ENCODE measurements at places on chromosomes 1 and 21.

- DNase-seq = peak; percentile 45
Measured at GRCh38 chr1:35350872-35351271, 82.4 kb downstream of the ZMYM4 start.

DNA sequence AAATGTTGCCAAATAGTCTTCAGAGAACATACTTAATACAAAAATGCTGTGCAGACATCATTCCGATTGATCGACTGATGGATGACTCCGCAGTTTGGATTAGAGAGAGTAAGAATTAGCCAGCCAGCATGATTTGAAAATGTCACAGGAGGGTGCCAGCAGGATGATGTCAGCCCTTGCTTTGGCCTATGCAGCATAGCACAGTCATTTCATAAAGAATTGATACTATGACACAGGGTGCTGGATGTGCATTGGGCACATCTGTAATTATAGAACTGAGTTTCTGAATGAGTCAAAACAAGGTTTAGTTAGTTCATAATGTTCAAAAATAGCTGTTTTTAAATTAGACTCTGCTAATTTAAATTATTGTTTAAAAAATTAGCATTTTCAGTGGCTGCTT lies 21.6 kb upstream of the TRAF5 start:
- DNase-seq = peak; percentile 34

DNA sequence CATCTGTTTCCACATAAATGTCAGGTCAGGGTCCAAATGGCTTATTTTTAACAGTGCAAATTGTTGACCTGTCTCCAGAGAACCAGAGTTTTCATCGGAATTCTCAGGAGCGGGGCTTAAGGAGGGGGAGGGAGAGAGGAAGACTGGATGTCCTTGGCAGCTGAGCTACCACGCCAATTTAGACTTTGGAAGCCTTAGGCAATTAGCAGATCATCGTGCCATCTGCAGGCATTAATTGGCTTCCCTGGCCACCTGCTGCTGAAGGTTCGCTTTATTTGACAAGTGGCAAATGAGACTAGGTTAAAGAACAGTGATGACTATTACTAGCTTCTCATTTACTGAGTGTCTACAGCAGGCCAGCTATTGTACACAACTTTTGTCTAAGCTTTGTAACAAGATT lies 43.7 kb downstream of the HLX start:
- no peak for DNase-seq

DNA sequence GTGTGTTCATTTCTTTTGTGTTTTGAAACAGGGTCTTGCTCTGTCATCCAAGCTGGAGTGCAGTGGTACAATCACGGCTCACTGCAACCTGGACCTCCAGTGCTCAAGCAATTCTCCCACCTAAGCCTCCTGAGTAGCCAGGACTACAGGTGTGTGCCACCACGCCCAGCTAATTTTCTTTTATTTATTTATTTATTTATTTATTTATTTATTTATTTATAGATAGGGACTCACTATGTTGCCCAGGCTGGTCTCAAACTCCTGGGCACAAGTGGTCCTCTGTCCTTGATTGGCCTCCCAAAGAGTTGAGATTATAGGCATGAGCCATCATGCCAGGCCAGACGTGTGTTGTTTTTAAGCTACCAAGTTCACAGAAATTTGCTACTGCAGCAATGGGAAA lies 43.8 kb upstream of the TLR5 start:
- DNase-seq = no peak

GRCh38 chr1:67214420-67215174 lies 48.3 kb downstream of the IL23R start:
- peak; percentile 53 for DNase-seq

GRCh38 chr1:62301726-62302390 lies 17.4 kb downstream of the KANK4 start:
- DNase-seq = no peak

DNA sequence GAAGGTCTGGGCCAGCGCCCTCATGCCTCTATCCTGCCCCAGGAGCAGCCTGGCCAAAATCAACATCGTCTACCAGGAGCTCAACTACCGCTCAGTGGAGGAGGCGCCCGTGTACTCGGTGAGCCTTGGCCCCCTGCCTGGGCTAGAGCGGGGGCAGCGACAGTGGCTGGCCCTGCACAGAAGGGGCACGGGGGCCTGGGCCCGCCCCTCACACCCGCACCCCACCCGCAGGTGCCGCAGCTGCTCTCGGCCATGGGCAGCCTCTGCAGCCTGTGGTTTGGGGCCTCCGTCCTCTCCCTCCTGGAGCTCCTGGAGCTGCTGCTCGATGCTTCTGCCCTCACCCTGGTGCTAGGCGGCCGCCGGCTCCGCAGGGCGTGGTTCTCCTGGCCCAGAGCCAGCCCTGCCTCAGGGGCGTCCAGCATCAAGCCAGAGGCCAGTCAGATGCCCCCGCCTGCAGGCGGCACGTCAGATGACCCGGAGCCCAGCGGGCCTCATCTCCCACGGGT lies 10.8 kb downstream of the SCNN1D start:
- DNase-seq = peak; percentile 38

- no peak for DNase-seq
Measured at GRCh38 chr1:40646315-40646714, 19.2 kb downstream of the RIMS3 start.

GRCh38 chr1:8763888-8764287 lies 53.6 kb downstream of the RERE start:
- no peak for DNase-seq

GRCh38 chr1:204583909-204584632 lies 67.9 kb downstream of the MDM4 start:
- DNase-seq = peak; percentile 16

DNA sequence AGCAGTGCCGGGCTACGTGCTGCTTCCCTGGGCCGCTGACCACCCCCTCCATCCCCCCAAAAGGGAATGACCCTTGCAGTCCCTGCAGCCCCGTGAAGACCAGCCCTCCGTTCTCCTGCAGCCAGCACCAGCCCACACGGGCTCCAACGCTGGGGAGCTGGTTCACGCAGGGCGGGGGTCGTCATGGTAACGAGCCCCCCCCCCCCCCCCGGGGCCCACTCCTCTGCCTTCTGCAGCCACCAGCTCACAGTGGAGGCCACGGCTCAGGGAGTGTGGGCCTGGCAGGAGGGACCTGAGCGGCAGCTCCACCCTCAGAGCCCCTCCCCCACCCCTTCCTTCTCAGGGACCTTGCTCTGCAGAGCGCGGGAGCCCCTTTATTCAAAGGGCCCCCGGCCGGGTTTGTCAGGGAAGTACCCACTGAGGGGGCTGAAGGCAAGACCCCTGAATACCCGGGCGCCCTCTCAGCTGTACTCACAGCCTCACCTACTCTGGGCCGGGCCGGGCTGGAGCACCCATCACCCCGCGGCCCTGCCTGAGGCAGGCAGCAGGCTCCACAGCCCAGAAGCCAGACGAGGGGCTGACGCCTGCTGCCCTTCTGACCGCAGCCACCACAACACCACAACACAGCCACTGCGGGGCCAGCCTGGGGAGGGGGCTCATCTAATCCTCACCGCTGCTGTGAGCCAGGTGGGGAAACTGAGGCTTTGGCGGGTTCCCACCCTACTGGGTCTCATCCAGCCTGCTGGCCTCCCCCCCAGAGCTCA lies 12.6 kb downstream of the MEGF6 start:
- no peak for DNase-seq

DNA sequence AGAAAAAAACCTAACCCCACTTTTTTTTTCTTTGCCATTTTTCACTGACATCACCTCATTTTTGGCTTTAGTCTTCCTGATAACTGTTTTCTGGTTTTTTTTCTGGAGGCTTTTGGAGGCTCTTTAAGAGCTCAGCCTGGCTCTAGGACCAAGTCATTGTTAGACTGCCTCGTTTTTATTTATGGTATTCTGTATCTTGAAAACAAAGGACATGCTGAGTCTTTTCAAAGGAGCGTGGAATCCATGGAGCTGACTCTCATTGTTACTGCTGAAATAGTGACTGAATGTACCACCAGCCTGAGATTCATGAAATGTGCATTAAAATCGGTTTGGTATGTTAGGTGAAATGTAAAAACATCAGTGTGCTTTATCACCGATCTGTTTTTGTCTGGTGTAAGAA lies 28.0 kb downstream of the RASAL2 start:
- DNase-seq = peak; percentile 50

DNA sequence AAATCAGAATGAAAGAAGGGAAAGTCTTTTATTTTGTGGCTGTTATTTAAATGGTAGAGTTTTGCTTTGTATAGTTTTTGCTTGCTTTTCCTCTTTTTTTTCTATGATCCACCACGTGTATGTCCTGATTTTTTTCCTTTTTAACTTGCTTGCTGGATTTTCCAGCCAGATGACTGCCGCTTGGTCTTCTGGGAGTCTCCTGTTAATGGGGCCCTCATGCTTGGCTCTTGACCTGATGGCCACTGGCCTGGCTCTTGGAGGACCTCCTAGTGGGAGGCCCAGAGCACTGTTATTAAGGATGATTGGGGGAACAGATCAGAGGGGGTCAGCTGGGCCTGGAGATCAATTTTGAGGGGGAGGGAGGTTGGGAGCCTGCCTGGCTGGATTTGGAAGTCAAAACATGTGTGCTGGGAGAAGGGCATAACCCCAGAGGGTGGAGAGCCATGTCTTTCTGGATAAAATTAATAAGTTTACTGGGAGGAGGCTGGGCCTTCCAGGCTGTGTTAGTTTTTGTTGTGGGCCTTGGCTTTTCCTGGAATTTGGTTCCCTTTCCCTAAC lies 1.2 kb downstream of the FGGY start:
- DNase-seq = no peak

- peak; percentile 66 for DNase-seq
Measured at GRCh38 chr1:221268295-221268694, 389.1 kb downstream of the HLX start.

GRCh38 chr1:234925440-234926263 lies 203.0 kb downstream of the TOMM20 start:
- DNase-seq = peak; percentile 97

DNA sequence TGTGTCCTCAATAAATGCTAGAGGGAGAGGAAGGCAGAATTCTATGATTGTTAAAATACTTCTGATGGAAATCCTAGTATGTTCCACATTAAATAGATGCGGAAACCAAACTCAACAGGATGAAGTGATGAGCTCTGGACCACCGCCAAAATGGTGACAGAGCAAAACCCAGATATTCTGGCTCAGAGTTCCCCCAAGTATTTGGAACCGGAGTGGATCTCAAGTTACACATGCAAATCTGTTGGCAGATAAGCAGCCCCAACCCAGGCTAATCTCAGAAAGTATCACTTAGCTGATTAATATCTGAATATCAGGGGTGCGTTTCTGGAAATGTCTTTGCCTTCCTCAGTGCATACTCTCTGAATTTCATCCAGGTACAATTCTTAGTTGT lies 17.4 kb upstream of the GRHL3 start:
- DNase-seq = no peak

GRCh38 chr1:227486559-227486958 lies 76.8 kb upstream of the ZNF678 start:
- no peak for DNase-seq

DNA sequence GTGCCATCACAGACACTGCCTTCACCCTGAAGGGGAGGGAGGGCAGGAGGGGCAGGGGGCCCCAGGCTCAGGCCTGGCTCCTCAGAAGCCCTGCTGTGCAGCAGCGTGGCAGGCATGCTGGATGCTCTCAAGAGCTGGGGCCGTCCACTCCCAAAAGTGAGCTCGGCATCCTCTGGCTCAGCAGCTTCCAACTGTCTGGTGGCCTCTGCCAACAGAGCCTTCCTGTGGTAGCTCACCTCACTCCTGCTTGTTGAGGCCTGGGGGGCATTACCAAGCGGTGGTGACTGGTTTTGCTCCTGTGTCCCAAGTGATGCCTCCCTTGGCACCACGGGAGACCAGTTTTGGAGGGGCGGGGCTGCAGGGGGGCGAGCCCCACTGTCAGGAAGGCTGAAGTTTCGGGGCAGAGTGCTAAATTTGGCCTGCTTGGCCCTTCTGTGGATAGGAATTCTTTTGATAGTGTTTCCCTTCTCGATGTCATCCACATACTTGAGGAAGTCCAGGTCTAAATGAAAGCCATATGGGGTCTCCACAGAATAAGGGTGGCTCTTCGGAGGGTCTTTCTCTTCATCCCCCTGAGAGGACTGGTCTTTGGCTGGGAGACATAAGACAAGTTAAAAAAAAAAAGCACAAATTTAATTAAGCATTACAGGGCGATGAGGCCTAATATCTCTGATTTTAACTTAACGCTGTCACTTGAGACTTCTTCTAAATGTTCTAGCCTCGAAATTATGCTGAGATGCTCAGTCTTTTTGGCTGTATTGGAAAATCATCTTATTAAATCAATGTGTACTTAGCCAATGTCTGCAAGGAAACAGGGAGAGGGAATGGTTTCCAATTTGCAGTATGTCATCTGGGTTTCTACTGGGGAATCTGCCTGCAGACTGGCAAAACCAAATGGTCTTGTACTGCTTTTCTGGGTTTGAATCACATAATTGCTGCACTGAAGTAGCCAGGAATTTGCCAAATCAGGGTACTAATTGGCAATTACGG lies 44.4 kb downstream of the KANK4 start:
- DNase-seq = no peak

DNA sequence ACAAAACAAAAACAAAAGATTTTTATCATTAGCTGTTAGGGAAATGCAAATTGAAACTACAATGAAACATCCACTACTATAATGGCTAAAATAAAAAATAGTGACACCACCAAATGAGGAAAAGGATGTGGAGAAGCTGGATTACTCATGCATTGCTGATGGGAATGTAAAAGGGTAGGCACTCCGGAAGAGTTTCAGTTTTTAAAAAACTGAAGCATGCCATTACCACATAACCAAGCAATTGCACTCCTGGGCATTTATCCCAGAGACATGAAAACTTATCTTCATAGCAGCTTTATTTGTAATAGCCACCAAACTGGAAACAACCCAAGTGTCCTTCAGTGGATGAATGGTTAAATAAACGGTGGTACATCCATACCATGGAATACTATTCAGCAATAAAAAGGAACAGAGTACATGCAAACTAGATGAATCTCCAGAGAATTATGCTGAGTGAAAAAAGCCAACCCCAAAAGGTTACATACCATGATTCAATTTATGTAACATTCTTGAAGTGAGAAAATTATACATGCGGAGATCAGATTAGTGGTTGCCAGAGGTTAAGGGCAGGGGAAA lies 14.5 kb upstream of the CFAP298 start:
- peak; percentile 29 for DNase-seq

- DNase-seq = no peak
Measured at GRCh38 chr1:206786212-206786886, 14.1 kb upstream of the IL10 start.

- DNase-seq = no peak
Measured at GRCh38 chr1:42189931-42190853, 25.6 kb upstream of the GUCA2A start.

DNA sequence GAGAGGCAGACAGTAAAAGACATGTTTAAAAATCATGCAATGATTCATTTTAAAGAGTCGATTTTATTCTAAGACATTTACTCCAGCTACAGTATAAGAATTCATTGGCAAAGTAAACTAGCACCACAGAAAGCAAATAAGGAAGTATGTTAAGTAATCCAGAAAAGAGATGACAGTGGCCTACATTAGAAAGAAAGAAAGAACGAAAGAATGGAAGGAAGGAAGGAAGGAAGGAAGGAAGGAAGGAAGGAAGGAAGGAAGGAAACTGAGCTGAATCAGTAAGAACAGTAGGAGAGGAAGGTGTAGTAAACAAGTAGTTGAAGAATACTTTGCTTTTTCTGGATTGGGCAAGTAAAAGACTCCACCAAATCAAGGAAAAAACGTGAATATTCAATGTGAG lies 62.2 kb downstream of the ZZZ3 start:
- no peak for DNase-seq

GRCh38 chr1:236282719-236283118 lies 961 bp upstream of the ERO1B start:
- DNase-seq = no peak

Data from astrocyte of the hippocampus (primary cell).